ENCODE measurements at places on chromosomes 13 and 19.

GRCh38 chr19:31991984-31992655 lies 353.3 kb upstream of the ZNF507 start:
- DNase-seq, result no peak

GRCh38 chr19:58558066-58558622 lies at the start of gene UBE2M:
Gene UBE2M, minus strand, starts transcription at chr19:58558611. Its CDS starts 230 bp downstream, at chr19:58558381.
- DNase-seq, result no peak

DNA sequence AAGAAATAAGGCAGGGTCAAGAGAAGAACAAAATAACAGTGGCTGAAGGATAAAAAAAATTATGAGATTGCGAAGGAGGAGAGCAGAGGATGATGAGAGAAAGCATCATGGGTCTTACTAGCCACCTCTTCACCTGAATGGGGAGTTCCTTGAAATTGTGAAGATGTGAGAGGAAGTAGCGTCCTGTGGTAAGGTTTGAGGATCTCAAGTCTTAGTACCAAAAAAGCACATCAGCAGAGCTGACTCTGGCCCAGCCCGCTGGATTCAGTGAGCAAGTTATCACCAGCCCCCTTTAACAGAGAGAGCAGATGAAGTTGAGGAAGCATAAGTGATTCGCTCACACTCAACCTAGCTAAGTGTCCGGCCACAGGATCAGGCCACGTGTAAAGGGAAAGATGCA lies 61.8 kb downstream of the RXFP2 start:
- no peak for DNase-seq

DNA sequence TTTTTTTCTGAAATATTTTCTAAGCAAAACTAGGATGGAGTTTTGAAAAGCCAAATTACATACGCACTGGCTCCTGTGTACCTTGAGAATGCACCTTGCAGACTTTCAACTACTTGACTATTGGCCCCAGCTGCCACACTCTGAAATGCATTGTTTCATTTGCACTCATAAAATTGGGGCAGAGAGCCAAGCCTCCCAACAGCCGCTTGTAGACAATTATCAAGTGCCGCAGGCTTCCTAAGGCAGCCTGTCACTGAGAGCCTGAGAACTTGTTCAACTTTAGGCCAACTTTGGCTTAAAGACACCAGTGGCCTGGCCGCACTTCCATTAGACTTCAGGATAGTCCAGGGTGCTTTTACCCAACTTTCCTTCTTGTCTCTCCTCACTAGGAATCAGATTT lies 115.7 kb upstream of the STARD13 start:
- no peak for DNase-seq

DNA sequence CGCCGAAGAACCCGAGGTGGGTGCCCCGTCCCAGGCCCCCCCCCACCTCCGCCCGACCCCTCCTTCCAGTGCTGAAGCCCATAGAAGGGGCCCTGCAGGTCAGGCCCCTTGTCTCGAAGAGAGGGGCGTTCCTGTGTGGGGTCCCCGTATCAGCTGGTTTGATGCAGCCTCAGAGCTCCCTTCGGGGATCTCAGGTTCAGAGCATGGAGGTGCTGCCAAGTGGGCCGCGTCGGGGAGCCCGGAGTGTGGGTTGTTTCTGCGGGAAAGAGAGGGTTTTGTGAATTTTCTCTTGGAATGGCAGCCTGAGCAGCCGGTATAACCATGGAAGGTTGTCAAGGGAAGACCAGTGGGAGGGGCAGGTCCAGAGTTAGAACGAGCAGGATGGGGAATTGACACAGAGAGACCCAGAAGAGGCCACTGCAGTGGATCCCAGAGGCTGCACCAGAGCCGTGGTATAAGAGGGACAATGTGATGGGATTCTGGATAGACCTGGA lies 384 bp downstream of the TRAPPC2B start:
- no peak for DNase-seq

DNA sequence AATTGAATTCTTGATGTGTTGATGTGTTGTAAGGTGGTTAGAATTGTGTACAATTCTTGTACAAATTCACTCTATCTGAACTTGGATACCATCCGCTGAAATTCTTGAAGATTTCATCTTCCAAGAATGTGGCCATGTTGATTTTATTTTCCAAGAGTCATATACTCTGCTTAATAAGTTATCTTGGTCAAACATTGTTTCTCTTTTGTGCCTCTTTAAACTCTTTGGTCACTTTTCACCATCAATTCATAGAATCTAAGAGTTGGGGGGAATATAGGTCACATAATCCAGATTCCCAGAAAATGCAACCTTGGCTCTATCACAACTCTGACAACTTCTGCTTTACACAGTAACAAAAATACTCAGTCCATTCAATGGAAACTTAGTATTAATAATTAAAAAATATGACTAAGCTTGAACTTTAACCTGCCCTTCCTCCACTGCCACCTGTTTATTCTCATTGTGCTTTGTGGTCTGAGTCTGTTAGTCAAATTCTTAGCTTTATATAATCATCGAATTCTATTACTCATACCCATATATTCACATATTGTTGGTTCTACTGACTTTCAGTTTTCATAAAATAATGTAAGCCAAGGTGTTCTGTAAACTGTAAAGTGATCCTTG lies 373.2 kb downstream of the LMO7 start:
- no peak for DNase-seq

DNA sequence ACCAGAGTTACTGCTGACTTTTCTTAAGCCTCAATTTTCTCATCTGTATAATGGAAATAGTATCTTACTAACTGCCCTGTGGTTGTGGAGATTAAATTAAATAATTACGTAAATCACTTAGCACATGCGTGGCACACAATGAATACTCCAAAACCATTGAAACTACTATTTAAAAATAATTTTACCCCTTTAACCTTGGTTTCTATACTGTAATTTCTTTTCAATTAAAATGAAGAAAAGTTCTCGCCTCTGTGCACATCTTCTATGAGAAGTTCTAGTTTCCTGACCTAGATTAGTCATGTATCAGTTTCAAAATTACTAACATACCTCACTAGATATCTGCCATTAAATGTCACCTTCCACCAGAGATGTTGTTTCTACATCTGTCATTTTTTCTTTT lies 5.7 kb downstream of the SLITRK1 start:
- no peak for DNase-seq

DNA sequence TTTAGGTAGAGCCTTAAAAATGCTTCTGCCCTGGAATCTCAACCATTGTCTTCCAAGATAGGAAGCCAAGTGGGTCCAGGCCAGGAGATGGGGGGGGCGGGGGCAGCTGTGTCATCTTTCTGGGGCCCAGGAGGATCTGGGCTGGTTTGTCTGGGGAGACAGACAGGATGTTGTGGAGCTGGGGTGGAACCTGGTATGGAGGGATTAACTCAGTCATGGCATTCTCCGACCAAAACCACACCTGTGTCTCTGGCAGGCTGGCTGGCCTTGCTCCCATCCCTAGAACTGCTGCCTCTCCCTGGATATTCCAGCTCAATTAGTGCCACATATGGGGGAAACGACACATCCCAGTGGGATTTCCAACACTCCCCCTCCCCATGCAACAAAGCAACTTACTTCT lies 2.7 kb upstream of the MAP2K7 start:
- DNase-seq, result no peak

- DNase-seq, result no peak
Observed at GRCh38 chr13:103238441-103238840, 172.2 kb upstream of the SLC10A2 start.

DNA sequence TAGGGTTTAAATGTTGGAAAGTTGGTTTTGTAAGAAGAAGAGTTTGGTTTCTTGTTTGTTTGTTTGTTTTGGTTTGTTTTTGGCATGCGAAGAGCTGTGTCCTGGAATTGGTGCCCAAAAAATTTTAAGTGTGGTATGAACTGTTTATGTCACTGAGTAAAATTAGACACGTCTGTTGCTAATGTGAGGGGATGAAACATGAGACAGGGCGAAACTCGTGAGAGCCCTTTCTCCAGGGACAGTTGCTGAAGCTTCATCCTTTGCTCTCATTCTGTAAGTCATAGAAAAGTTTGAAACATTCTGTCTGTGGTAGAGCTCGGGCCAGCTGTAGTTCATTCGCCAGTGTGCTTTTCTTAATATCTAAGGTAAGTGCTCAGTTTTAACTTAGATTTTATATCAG lies at the start of gene SGCG:
Gene SGCG, plus strand, starts transcription at position 269 of the 400 bp plus-strand sequence. CDS start 22,716 bp downstream, outside the sequence.
- no peak for DNase-seq

- no peak for DNase-seq
Observed at GRCh38 chr19:6740589-6741343, 1.3 kb downstream of the TRIP10 start.

GRCh38 chr19:55686311-55687050 lies 11.5 kb downstream of the EPN1 start:
- no peak for DNase-seq

DNA sequence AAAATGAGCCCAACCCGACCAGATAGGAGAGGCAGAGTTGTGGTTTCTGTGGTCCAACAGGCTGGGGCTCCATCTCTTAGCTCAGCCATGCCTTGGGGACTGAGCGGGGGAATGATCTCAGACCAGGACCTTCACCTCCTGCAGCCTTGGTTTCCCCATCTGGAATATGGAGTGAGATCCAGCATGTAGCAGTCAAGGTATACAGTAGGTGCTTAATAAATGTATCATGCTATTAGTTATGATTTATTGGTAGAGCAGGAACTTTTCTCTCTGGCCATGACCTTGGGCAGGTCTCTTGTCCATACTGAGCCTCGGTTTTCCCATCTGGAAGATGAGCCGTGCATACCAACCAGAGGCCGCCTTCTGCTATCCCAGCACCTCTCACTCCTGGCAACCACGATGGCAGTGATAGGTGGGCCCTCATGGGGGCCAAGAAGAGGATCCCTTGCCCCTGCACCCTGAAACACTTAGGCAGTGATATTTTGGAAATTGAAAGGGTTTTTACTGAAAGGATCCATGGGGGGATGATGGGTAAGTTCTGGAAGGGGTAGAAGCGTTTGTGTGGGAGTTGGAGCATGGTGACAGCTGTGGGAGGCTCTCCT lies 9.1 kb downstream of the TM6SF2 start:
- no peak for DNase-seq

DNA sequence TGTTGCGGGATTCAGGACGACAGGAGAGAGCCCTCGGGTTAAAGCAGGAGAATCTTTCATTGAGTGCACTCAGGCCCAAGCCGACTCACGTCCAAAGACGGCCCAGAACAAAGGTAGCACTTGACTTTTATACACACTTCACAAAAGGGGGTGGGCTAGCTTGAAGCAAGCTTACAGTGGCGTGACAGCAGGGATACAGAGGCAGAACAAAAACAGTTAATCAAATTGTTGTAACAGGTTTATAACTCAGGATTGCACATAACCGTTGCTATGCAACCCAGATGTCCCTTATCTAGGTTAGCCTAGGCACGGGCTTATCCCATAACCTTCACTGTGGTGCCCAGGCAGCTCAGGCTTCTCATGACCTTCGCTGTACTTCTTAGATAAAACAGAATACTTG lies 2.0 kb downstream of the MED25 start:
- no peak for DNase-seq

- DNase-seq, result no peak
Observed at GRCh38 chr13:60745343-60745742, 348.3 kb downstream of the TDRD3 start.

GRCh38 chr13:59721926-59722910 lies 441.5 kb downstream of the DIAPH3 start:
- DNase-seq, result no peak

DNA sequence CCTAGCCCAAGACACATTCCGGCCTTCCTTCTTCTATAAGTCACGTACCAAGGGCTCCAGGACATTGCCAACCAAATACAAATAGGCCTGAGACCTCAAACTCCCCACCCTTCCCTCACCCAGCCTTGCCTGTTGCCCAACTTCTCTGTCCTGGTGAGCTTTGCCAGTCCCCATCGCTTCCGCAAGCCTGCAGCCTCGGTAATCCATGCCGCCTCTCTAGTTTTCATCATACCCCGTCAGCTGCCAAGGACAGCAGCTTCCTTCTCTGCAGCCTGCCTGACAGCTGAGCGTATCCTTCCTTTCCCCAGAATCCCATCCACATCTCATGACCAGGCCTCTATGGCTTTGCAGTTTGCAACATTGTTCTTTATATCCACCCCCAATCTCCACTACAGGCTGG lies 36.6 kb upstream of the POMP start:
- DNase-seq, result no peak

GRCh38 chr13:29452773-29453616 lies 142.5 kb downstream of the SLC7A1 start:
- DNase-seq, result no peak

DNA sequence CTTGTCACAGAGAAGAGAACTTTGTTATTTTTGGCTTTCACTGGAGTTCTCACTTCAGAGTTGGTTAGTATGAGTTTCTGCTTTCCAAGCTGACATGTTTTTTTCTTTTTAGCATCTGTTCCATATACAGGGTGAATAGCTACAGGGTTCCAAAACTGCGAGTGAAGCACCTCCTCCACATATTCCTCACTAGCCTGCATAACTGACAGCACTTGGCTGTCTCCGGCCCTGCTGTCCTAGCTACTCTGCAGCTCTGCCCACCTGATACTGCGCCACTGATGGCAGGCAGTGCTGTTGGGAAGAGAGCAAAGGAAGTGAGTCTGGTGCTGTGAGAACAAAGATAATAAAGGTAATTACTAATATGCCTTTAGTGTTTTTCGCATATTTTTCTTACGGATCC lies 6.8 kb downstream of the ATP8A2 start:
- DNase-seq, result no peak

DNA sequence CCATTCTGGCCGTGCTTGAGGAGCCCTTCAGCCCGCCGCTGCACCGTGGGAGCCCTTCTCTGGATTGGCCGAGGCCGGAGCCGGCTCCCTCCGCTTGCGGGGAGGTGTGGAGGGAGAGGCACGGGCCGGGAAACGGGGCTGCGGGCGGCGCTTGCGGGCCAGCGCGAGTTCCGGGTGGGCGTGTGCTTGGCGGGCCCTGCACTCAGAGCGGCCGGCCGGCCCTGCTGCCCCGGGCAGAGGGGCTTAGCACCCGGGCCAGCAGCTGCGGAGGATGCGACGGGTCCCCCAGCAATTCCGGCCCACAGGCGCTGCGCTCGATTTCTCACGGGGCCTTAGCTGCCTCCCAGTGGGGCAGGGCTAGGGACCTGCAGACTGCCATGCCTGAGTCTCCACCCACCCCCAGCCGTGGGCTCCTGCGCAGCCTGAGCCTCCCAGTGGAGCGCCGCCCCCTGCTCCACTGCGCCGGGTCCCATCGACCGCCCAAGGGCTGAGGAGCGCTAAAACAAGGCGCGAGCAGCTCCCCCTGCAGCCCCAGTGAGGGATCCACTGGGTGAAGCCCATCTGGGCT lies 76.5 kb downstream of the PCDH20 start:
- no peak for DNase-seq

GRCh38 chr13:79943346-79944023 lies 397.4 kb downstream of the SPRY2 start:
- DNase-seq, result no peak

DNA sequence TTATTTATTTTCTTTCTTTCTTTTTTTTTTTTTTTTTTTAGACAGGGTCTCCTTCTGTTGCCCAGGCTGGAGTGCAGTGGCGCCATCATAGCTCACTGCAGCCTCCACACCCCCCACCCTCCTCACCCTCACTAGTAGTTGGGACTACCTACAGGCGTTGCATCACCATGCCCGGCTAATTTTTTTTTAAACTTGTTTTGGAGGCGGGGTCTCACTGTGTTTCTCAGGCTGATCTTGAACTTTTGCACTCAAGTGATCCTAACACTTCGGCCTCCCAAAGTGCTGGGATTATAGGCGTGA lies 33.6 kb downstream of the GJA3 start:
- DNase-seq, result no peak

Data from fibroblast of skin of left biceps (primary cell).